SJSA1 (cell line): ENCODE measurements at places on chromosomes 11 and 22.

- no peak for DNase-seq
Observed at GRCh38 chr11:70242885-70243284, 27.6 kb upstream of the PPFIA1 start.

DNA sequence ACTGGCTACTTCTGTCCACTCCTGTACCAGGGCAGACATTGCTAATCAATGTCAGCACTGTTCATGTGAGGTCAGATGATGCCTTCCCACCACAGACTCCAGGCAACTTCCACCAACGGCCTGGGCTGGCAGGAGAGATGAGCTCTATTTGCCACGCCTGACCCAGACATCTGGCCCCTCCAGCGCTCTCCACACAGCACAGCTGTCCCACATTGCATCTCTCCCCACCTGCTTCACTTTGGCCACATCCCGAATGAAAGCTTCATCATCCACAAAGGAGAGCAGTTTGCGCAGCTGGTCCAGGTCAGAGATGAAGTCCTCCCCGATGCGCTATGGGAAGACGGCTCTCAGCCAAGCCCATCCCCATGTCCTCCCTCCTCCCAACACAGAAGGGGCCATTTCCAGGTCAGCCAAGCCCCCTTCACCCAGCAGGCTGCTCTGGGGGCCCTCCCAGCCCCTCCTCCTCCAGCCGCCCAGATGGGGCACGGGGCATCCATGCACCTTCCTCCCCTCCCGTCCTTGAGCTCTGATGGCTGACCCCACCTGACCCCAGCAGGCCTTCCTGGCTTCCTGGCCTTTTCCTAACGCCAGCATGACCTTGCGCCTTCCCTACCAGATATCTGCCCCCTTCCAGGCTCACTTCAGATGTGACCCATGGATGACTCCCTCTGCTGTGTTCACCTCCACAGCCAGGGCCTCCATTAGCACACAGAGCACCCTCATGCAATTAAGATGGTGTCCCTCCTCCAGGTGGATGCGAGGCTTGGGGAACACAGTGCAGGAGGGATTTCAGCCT, 7.4 kb downstream of the PYGM start:
- DNase-seq, result no peak

DNA sequence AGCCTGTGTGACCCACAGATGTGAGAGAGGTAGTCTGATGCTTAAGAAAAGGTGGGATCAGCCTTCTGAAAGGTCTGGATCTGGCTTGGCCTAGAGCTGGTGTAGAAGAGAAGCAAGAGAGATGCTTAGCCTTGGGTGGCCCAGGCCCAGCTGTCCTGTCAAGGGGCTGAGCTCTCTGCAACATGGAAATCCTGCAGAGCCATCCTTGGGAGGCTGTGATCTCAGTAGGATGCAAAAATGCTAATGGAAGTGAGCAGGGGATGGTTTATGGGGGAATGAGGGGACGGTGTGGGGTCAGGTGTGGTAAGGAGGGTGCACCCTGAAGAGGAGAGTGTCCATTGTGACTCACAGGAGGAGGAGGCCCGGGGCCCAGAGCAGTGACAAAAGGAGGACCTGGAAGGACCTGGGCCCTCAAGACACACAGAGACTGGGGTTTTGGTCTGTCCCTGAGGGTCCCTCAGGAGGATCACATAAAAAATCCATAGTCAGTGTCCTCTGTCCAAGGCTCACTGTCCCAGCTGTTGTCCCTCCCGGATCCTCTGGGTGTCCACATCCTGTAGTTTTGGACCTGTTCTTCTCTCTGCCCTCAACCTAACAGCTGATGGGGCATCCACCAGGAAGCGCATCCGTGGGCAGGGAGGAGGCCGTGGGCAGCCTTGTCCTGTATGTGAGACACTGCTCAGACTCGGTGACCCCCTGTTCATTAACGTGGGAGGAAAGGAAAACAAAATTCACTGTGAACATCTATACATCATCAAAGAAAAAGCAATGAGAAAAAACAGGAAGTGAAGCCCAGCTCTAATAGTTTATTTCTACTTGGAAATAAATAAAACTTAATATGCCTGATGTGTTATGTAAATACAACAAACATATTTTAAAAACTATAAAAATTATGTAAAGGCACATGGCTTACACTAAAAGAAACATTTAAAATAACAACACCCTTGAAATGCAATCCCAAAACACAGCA, 129.8 kb downstream of the ZNF280B start:
- no peak for DNase-seq

DNA sequence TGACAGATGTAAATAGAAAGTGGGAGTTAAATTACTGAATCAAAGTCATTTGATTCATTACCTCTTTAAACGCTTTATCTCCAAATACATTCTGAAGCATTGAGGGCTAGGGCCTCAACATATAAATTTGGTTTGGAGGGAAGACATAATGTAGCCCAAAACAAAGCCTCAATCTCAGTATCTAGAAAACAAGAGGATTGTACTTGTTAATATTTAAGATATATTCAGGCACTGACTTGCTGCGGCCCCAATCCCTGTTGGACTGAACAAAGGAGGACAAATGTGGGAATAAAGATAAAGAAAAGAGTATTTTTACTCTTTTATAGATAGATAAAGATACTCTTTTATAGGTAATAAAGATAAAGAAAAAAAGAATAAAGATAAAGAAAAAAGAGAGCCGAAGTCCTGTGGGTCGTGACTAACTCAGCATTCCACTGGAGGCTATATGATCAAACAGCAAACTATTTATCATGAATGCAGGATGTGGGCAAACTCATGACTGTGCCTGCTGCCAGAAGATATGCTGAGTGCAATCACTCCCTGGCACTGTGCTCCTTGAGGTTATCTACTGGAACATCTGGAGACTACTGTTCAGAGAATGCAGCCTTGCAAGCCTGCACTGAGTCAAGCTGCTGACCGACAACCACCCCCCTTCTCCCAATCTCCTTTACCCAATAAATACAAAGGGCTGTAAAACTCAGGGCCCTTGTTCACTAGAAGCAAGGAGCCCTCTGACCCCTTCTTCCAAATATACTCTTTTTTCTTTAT, 6.9 kb downstream of the OR10V1 start:
- peak; percentile 59 for DNase-seq

- peak; percentile 50 for DNase-seq
Observed at GRCh38 chr11:75562836-75563484, 907 bp downstream of the SERPINH1 start.

DNA sequence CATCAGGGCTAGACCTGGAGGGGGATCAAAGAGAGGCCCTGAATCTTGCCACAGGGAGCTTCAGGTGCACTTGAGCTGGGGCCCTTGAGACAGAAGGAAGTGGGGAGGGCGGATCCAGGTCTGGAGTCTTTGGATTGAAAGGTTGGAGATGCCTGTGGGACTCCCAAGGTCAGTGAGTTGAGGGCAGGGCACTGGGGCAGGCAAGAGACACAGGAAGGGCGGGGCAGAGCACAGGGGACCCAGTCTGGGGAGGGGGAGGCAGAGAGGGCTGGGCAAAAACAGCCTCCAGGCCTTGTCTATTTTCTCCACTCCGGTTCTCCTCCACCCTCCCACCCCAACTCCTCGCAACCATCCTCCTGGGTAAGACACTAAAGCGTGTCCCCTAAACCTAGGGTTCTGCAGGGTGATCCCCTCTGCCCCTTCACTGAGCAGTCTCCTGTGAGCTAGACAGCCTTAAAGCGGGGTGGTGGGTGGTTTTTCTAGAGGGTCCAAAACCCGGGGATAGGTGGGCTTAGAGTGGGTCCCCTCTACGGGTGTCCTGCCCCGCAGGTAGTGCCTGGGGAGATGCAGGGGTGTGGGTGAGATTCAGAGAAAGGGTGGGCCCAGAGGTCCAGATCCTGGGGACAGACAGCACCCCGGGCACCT, 38.6 kb upstream of the CELSR1 start:
- DNase-seq, result no peak

DNA sequence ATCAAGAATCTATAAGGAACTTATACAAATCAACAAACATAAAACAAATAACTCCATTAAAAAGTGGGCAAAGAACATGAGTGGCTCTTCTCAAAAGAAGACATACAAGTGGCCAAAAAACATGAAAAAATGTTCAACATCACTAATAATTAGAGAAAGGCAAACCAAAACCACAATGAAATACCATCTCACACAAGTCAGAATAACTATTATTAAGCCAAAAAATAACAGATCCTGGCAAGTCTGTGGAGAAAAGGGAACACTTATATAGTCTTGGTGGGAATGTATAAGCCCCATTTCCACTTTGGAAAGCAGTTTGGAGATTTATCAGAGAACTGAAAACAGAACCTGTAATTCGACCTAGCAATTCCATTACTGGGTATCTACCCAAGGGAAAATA, 921.0 kb downstream of the KCNA4 start:
- no peak for DNase-seq

DNA sequence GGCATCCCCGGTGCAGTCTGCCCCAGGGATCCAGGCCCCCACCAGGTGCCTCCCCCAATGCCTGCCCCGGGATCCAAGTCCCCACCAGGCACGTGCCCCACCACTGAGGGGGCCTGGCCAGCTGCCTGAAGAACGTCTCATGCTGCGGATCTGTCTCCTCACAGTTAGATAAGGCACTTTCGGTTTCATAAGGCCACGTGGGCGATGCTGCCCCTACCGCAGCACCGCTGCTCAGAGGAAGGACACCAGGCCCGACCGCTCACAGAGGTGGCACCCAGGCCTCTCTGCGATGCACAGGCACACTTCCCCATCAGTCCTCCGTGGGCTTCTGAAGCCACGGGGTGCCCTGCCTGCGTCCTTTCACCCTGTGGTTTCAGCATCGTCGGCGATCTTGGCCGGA, 68.1 kb upstream of the BID start:
- DNase-seq, result no peak

DNA sequence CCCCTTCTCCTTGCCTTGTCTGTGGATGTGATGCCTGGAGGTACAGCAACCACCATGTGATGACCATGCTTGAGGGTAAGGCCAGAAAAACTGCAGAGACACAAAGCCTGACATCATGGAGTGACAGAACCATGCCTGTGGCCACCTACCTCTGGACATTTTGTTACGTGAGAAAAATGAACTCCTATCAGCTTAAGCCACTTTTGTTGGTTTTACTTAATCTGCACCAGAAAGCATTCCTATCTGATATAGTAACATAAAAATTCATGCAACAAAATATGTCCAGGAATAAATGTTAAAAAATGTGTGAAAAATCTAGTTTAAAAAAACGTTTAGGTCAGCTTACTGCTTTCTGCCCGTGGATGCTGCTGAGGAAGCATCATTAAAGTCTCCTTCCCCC, 42.6 kb upstream of the P4HA3 start:
- DNase-seq, result no peak

GRCh38 chr11:61054927-61055562, 47.2 kb upstream of the CD5 start:
- DNase-seq, result no peak

DNA sequence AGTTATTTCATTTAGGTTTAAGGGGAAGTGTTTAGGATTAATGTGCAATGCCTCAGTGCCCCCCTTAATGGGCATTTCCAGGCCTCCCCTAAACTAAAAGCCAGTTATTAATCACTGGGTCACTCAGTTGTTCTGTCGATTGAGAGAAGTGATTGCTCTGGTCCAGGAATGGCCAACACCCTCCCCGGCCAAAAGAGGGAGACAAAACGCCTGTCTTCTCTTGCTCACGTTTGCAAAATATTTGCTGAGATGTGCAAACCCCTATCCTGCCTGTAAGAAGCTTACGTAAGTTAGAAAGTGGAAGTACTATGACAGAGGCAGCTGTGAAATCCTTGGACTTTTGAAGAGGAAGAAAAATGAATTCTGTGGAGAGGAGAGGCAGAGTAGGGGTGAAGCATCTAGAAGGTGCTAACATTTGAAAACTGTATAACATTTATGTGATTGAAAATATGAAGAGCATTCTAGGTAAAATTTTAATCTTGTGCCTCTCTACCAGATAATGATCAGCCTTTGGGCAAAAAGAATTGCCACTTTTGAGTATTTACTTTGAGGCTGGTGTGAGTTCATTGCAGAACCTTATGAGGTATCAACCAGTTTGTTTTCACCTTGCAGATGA, 37.7 kb downstream of the NTM start:
- DNase-seq, result no peak

DNA sequence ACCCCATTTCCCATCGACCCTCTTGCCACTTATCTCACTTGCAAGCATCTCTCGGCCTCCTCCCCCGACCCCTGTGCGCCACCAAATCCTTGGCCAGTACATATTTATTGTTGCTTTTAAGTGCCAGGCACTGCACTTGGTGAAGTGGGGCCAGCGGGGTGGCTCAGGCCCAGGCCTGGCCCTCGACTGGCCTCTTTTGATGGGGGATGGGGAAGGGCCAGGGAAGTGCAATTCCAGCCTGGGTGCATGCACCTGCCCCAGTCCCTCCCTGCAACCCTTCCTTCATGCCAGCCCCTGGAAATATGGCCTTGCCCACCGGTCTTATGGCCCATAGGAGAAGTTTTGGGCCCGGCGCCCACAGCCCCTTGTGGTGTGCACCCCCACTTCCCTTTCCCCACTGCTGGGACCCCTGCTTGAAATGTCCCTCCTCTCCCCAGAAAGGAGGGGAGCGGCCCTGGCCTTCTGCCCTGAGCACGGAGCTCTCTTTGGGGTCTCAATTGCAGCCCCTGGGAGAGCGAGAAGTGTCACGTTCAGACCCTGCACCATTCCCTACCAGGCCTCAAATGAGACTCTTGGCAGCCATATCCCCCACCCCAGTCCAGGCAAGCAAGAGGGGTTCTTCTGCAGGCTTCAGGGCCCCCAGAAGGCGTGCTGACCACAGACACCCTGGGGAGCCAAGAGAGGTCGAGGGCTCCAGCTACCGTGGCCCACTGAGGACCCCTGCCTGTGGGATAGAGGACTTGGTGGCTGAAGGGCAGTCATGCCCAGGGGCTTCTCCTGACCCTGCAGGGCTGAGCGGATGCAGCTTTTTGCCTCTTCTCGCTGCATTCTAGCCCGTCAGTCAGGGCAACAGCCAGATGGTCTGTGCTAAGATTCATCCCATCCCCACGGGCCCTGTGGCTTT, 961 bp downstream of the SUSD2 start:
- DNase-seq, result no peak

- no peak for DNase-seq
Observed at GRCh38 chr11:77089004-77089545, 13.6 kb upstream of the OMP start.

- DNase-seq, result peak; percentile 47
Observed at GRCh38 chr11:2090172-2091111, 48.7 kb downstream of the IGF2 start.

DNA sequence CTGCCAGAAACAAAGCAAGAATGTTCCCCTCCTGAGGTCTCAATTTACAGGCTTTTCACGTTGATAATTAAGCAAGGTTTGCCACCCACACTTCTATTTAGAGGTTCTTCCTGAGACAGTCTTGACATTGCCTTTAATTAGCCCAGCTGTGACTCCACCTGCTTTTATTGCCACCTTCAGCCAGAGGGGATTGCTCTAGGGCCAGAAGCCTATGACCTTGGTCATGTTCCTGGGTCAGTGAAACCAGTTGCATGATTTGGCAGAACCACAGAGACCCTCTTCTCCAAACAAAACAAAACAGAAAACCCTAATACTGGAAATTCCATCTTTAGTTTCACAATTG, 89.8 kb downstream of the APIP start:
- no peak for DNase-seq

GRCh38 chr11:109237636-109238035, 184.4 kb upstream of the C11orf87 start:
- DNase-seq, result no peak

- DNase-seq, result peak; percentile 20
Observed at GRCh38 chr11:46736615-46737014, 17.6 kb downstream of the F2 start.
